ENCODE measurements at places on chromosomes 16 and 17.

DNA sequence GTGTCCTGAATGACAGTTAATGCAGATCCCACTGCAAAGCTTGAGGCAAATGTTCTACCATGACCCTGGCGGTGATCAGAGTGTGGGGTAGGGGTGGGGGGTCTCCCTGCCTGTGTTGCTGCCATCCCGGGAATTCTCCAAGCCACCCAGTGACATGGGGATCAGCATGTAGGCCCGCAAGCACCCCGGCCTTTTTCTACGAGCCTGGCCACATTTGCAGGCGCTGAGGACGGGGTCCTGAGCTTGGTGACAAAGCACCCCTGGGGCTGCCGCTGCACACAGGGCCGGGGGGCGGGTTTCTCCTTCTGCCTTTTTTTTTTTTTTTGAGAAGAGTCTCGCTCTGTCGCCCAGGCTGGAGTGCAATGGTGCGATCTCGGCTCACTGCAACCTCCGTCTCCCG, 35.8 kb downstream of the SLC7A5 start:
- DNase-seq, result no peak

- no peak for DNase-seq
Measured at GRCh38 chr16:82633964-82634600, 7.3 kb downstream of the CDH13 start.

- DNase-seq, result no peak
Measured at GRCh38 chr17:66506641-66507040, 204.2 kb downstream of the PRKCA start.

GRCh38 chr17:65547253-65547670, 14.2 kb downstream of the AXIN2 start:
- no peak for DNase-seq

DNA sequence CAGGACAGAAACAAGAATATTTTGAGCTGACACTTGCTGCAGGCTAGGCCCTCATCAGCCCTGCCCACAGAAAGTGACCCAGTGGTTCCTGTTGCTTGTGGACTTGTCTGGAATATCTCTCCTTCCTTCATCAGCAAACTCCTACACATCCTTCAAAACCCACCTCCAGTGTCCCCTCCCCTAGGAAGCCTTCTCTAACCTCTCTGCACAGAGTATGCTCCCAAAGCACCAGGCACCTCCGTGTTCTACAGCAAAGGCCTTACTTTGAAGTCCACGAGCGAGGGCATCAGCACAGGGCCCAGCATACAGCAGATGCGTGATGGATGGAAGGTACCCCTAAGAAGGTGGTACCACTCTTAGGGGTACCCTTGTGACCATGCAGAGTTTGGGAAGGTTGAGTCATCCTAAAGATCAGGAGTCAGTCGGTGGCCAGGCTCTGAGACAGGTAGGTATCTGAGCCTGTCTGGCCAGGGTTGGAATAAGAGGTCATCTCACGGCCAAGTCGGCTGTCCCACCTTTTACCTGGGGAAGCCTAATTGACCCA, 2.0 kb downstream of the CCDC102A start:
- no peak for DNase-seq

DNA sequence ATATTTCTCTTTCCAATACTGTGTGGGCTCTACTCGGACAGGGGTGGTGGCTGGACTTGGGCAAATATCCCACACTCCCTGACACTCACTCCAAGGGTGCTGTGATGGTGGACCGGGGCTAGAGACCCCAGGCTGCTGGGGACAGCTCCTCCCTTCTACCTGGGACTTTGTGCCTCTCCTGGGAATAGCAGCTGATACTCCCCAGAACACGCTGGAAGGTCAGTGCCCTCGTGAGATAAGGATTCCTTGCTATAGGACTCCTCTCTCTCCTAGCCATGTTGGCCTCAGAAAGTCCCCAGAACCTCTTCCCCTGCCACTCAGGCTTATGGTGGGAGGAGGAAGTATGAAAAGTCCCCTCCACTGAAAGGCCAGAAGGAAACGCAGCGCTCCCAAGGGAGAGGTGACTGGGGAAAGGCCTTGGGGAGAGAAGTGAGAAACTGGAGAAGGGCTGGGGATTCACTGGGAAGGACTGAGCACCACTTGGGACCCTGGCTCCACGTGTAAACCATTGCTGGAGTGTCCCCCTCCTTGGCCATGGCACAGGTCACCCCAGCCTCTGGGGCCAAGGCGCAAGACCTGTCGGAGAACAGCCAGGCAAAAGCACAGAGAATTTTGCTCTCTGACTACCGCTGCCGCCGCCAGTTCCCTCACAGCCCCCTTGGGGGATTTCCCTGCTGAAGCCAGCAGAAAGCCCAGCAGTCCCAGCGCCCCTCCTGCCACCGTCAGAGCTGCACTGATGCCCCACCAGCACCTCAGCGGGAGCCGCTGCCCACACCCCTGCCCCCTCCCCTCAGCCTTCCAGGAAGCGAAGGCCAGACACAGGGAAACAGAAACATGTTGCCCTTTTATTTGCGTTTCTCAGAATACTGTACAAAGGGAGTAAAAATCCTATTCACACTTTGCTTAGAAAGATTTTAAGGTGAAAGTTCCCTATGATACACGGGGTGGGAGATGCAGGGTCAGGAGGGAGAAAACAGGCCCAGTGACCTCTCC, 2.1 kb upstream of the GSDMB start:
- DNase-seq, result no peak

- no peak for DNase-seq
Measured at GRCh38 chr17:80108036-80108971, 6.9 kb downstream of the GAA start.

DNA sequence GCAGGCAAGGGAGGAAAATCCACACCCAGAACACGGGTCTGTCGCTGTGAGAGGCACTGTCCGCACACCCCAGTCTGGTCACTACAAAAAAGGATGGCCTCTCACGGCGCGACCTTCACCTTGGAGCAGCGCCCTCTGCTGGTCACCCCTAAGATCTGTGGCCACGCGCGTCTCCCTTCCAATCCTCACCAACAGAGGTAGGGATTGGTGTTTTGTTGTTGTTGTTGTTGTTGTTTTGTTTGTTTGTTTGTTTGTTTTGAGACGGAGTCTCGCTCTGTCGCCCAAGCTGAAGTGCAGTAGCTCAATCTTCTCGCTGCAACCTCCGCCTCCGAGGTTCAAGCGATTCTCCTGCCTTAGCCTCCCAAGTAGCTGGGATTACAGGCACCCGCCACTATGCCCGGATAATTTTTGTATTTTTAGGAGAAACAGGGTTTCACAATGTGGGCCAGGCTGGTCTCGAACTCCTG, 15.0 kb upstream of the C17orf58 start:
- no peak for DNase-seq

- DNase-seq, result no peak
Measured at GRCh38 chr16:16144416-16144815, 78.9 kb downstream of the ABCC6 start.

DNA sequence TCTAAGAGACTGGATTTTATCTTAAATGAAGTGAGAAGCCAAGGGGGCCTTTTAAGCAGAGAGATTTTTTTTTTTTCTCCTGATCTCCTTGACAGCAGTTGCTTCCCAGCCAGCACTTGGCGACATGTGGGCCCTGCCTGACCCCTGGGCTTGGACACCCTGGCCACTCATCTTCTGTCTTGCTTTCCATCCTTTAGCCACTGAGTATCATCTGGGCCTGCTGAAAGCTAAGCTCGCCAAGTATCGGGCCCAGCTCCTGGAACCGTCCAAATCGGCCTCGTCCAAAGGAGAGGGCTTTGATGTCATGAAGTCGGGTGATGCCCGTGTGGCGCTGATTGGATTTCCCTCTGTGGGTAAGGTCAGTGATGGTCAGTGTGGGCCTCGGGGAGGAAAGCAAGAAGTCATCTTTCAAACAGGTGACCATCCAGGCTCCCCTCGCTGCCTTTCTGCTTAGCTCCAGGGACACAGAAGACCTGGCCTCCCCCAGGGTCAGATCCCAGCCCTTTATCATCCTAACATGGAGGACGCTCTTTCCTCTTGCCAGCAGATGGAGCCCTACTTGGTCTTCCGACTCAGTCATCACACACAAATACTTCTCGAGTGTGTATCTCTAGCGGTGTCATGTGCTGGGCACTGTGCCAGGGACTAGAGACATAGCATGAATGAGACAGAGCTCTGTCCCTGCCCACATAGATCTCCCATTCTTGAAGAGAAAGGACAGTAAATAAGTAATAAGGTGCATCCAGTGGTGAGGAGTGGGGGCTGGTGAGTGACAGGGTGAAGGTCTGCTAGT, 6.1 kb downstream of the DRG2 start:
- DNase-seq, result no peak

DNA sequence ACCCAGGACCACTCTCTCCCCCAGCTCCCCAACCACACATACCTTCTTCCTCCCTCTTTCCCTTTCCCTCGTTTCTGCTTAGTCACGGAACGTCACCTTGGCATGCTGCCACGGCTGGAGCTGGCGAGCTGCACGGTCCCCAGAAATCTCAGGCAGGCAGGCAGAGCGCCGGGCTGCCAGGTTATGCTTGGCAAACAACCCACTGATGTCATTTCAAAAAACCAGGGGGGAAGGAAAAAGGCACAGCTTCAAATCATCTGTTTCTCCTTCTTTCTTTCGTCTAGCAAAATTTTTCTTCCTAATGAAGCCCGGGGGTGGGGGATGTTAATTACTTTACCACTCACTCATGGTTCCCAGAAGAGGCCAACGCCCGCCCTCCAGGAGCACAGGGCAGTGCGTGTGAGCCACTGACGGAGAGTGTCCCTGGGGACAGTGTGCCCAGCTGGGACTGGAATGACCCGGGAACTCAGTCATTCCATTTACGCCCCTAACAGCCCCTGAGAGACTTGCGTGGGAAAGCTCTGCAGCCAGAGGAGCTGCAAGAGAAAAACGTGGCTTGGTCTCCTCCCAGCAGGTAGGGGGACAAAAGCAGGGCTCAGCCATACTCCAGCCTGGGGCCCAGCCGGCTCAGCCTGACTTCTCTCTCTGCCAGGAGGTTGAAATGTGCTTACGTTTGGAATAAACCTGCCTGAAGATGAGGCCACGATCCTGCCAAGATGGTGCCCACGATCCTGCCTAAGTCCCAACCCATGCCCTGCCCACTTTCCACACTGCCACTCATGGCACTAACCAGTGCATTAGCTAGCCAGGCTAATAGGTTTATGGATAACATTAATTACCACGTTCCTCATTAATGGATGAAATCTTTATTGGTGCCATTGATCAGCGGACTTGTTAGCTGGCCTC, 198.9 kb downstream of the ZFHX3 start:
- DNase-seq, result peak; percentile 84

GRCh38 chr16:3472878-3473595, 22.3 kb downstream of the C16orf90 start:
- no peak for DNase-seq

- DNase-seq, result no peak
Measured at GRCh38 chr17:8951206-8951605, 14.3 kb downstream of the PIK3R5 start.

DNA sequence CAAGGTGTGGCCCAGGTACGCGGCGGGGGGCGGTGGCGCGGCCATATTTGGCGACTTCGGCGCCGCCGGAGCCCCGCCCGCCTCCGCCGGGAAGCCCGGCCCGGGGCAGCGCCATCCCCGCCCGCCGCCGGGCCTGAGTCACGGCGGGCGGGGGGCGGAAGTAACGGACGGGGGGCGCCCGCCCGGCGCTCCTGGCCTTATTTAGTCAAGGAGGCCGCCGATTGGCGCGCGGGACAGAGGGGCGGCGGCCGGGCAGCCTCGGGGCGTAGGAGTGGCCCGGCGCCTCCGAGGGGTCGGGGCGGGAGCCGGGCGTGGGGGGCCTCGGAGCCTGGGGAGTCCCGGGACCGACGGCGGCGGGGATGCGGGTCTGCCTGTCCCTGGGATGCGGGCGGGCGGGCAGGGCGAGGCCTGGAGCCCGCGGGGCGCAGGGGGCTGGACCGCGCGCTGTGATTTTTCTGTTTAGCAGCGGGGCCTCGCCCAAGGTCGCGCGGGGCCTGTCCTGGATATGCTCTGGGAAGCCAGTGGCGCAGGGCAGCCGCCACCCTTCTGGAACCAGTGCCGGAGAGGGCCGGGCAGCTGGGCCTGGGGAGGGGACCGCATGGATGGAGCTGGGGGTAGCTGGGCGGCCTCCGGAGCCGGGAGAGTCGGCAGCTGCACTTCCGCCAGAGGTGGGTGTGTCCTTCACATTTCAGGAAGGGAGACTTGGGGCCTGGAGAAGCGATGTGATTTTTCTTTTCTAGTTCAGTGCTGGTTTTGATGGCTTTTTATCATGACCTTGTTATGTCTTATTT, 2.3 kb upstream of the ACTG1 start:
- DNase-seq, result peak; percentile 72

- DNase-seq, result no peak
Measured at GRCh38 chr17:80296221-80296620, 35.6 kb downstream of the RNF213 start.

- no peak for DNase-seq
Measured at GRCh38 chr16:67868290-67868689, 4.6 kb upstream of the EDC4 start.

GRCh38 chr17:49616601-49617131, 41.0 kb downstream of the NXPH3 start:
- DNase-seq, result peak; percentile 90

DNA sequence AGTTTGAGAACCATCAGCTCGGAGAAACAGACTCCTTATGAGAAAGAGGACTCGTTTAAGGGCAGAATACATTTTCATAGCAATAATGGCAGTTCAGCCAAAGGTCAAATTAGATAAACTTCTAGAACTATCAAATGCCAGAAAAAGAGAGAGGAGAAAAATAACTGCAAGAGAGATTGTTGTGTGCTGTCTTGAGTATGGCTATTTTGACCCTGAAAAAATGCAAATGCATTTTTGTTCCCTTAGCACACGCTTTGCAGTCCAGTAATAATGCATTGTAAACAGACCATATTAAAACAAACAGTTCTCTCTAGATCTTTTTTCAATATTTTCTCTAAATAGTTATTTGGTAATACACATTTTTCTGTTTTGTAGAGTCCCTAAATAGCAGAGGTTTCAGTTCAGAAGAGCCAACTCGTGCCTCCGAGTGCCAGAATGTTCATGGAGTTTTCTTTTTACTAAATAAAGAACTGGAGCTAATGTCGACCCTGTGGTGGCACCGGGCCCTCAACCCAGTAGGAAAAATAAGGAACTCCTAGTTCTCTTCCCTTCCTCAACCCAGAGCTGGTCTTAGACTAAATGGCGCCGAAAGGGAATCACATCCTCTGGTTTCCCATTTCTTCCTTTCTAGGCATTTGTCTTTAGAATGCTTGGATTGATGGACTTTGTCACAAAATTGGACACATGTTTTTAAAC, 298.0 kb downstream of the MAP2K4 start:
- DNase-seq, result peak; percentile 11

GRCh38 chr17:42291129-42291528, 2.8 kb downstream of the STAT5A start:
- no peak for DNase-seq

DNA sequence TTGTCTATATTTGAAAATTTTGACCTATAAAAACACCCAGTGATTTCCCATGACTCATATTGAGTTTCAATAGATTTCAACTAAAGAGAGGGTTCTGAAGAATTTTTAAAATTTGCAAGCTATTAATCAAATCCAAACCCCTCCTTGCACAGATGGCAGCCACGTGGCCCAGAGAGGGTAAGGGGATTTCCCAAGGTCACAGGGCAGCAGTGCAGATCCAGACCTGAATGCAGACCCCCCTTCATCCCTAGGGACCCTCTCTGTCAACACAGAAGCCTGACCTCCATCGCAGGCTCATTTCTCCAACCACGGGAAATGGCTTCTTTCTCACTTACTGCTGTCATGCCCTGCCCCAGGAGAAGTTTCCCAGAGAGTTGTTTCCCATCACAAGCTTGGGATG, 24.7 kb upstream of the CES5A start:
- DNase-seq, result no peak

GRCh38 chr16:81940781-81941560, 70.3 kb downstream of the SDR42E1 start:
- DNase-seq, result peak; percentile 57

GRCh38 chr17:7873051-7873450, 15.2 kb downstream of the CYB5D1 start:
- no peak for DNase-seq

All from AG09319 (cell line).